ENCODE measurements at places on chromosomes 1 and 21.

- no peak for DNase-seq
These were observed 33.9 kb downstream of the ETS2 start for GRCh38 chr21:38839328-38840286.

GRCh38 chr1:115838431-115839028 is 2.4 kb downstream of the NHLH2 start:
- DNase-seq, result no peak

DNA sequence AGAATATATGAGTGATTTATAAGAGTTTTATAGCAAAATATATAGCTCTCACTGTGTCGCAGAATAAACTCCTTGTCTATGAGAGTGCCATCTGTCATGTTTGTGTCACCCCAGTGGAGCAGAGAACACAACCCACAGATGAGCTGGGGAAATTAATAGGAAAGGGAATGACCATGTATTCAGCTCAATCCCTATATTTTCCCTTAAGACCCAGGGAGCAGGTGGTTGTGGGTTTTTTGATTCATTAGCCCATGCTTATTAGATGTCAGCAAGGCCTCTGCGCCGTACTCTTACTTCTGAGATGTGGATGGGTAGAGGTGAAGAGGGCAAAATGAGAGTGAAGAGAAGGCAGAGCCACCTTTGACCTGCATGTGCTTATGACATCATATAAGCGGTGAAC is 4.1 kb upstream of the GREM2 start:
- no peak for DNase-seq

- no peak for DNase-seq
These were observed 12.3 kb upstream of the ZSCAN20 start for GRCh38 chr1:33460144-33460543.

GRCh38 chr1:46248122-46248920 is 758 bp downstream of the RAD54L start:
- peak; percentile 58 for DNase-seq

DNA sequence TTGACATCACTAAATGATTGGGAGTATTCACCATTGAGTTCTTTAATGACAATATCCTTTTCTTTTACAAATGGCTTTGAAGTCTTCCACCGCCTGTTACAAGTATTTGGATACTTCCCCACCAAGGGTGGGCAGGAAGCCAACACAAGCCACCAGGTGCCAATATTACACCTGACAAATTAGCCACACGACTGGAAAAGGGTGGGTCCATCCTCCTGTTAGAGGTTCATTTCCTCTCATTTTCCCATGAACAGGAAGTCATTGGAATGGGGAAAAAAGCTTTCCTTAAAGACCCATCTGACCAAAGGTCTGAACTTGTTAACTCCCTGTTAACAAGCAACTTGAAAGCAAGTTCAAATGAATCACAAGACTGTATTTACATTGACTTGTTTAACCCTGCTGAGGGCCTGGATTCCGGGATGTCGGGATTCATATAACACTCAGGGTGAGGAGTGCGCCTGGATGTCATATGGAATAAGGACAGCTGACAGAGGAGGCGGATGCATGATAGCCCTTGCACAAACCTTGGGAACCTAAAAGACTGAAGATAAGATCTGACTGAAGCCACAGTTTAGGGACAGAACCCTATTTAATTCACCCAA is 40.5 kb upstream of the PROX1 start:
- no peak for DNase-seq

DNA sequence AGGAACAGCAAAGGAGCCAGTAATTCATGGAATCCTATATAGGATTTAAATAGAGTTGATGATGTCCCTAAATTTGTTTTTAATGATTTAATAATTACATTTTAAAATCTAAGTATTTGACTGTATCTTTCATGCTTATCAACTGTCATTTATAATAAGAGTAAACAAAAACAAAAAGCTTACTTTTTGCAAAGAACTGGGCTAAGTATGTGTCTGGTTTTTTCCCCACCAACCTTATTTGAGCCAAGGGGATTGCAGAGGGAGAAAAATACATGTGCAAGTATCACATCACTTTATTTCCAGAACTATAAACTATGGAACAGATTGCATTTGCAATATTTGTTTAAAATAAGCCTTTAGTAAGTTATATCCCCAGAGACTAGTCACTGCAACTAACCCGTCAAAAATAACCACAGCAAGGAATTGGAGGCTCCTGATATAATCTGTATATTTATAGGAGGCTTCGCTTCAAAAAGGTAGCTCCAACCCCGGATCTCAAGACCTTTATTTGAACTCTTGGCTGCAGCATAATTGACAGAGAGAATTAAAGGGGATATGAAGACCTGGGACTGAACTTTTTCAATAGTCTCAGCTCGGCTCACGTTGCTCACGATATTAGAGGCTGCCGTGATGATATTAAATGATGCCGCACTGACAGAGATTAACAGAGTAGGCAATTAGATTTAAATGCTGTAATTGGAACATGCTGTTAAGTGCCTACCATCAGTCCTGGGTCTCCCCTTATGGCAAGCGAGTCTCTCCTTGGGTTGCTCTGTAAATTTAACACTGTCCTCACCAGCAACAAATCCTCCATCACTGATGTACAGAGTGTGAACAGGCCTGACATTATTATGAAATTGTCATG is 329.1 kb upstream of the NFIA start:
- peak; percentile 80 for DNase-seq

GRCh38 chr21:23861911-23862504 is 1745.3 kb downstream of the MRPL39 start:
- DNase-seq, result no peak

GRCh38 chr1:100760511-100760910 is 41.0 kb downstream of the VCAM1 start:
- DNase-seq, result no peak

GRCh38 chr1:206722751-206723461 is 38.2 kb downstream of the MAPKAPK2 start:
- no peak for DNase-seq

DNA sequence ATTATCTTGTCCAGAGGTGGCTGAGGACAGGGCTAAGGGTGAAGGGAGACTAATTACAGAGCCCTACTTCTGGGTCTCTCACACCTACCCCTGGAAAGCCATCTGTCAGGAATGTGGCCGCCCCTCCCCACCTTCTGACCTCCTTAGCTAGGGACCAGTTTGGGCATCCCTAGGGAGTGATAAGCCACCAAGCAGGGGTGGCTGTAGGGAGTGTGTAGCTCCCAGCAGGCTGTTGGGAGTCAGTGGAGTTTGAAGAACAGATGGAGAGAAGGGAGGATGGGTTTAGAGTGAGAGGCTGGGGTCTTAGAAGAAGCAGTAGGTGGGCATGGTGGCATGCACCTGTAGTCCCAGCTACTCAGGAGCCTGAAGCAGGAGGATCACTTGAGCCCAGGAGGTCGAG is 808 bp upstream of the SERINC2 start:
- no peak for DNase-seq

GRCh38 chr1:109263597-109264378 is 14.4 kb downstream of the CELSR2 start:
- peak; percentile 28 for DNase-seq

DNA sequence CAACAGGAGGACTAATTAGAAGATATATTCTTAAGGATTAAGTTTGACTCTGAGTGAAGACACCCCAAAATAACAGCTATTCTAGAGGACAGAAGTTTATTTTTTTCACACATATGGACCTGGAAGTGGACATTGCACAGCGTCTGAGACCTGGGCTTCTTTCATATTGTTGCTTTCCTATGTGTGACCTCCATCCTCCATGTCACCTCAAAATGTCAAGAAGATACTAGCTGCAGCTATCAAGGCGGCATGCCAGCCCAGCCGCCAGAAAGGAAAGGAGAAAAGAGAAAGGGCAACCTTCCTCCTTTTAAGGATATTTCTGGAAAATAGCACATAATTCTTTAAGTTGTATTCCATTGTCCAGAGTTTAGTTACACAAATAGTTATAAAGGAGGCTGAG is 220.4 kb downstream of the PATJ start:
- no peak for DNase-seq

GRCh38 chr1:152071123-152071522 is 17.7 kb downstream of the TCHHL1 start:
- DNase-seq, result no peak

GRCh38 chr21:43591571-43591970 is 67.7 kb downstream of the HSF2BP start:
- no peak for DNase-seq

GRCh38 chr1:43590388-43590925 is 59.5 kb upstream of the KDM4A start:
- DNase-seq, result no peak

DNA sequence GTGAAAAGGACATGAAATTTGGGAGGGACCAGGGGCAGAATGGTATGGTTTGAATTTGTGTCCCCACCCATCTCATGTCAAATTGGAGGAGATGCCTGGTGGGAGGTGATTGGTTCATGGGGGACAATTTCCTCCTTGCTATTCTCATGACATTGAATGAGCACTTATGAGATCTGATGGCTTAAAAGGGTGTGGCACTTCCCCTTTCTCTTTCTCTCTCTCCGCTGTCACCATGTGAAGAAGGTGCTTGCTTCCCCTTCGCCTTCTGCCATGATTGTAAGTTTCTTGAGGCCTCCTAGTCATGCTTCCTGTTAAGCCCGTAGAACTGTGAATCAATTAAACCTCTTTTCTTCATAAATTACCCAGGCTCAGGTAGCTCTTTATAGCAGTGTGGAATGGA is 7.6 kb upstream of the GBP4 start:
- DNase-seq, result no peak

DNA sequence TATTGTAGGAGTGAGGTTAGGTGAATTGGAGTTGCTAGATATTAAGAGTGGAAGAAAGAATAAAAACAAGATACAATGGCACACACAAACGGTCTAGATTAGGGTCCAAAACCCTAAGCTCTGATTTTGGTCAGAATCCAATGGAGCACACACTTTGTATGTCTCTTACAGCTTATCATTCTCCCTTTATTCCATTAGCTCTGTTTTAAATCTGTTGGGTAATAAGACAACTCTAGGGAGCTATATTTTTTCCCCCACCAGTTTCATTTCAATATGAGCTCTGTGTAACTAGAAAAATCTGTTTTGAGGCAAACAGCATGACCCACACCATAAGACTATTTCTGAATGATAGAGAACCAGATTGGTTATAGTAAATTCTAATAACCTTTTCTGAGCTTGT is 465.6 kb downstream of the ADGRL2 start:
- no peak for DNase-seq

GRCh38 chr1:176315519-176316220 is 108.6 kb upstream of the COP1 start:
- no peak for DNase-seq

- DNase-seq, result peak; percentile 31
These were observed 569 bp upstream of the WARS2 start for GRCh38 chr1:119141020-119141424.

GRCh38 chr1:3530086-3530925 is 75.8 kb downstream of the ARHGEF16 start:
- DNase-seq, result no peak

GRCh38 chr21:27722095-27722494 is 755.2 kb upstream of the ADAMTS5 start:
- no peak for DNase-seq

- no peak for DNase-seq
These were observed 82.1 kb upstream of the F3 start for GRCh38 chr1:94623560-94624148.

GRCh38 chr1:184753608-184754475 is 816 bp downstream of the EDEM3 start:
- DNase-seq, result no peak

- DNase-seq, result no peak
These were observed 348.7 kb upstream of the NR5A2 start for GRCh38 chr1:199678771-199679170.

DNA sequence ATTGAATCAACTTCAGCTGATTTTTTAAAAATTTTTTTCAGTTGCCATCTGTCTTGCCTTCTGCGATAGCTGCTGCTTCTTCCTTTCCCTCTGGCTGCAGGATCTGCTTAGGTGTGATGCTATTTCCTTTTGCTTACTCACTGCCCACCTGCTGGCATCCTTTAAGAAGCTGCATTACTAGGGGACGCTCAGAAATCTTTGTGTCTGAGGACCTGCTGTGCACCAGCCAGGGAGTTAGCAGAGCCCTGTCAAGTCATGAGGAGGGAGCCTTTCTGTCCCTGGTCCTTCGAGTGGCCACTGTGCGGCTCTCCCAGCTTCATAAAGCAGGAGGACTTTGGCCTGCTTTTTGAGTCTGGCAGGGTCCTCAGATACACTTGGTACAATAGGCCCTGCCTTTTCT is 327.8 kb downstream of the USH2A start:
- DNase-seq, result no peak

DNA sequence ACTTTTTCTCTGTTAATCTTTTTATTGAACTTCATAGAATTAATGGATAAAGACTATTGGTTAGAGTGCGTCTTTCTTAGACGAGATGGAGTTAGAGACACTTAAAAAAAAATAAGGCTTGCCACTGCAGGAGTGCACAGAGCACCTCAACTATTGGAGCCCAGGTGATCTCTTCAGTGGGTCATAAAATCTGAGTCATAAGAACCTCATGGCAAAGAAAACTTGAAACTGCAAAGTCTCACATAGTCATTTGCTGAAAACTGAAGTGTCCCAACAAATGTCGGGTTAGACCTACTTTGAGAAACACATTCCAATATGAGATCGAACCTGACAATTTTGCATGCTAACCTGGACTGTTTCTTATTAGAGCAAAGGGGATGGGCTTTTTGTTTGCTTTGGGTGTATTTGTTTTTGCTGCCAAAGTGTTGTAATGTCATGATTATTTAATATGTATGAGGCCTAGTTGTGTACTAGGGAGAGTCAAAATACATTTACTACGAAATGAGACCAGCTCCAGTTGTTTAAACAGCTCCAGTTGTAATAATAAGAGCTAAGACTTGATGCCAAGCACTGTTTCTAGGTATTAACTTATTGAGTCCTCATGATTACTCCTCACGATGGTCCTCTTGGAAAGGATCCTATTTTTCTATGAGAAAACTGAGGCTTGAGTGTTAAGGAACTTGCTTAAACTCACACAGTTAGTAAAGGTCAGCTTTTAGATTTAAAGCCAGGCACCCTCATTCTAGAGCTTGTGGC is 65.1 kb downstream of the DDR2 start:
- DNase-seq, result no peak

DNA sequence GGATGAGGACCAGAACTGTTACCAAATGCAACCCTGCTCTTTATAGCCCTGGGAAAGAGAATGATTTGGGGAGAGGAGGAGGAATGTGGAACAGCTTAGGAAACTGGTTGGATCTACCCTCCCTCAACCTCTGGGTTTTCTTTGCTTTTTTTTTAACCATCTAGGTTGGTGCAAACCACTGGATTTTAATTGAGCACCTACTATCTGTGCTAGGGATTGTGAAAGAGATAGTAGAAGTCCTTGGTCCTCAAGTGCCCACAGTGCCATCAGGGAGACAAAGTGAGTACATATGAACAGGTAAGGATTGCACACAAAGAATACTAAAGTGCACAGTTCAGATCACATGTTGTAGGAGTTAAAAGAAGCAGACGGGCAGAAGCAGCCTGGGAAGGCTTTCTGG is 4.7 kb downstream of the TAGLN2 start:
- no peak for DNase-seq

GRCh38 chr1:55156093-55156492 is 59.1 kb downstream of the USP24 start:
- DNase-seq, result no peak

All from NCI-H1436 (cell line).